ENCODE measurements at places on chromosomes 11 and 22.

GRCh38 chr11:121692236-121692635 lies 239.5 kb upstream of the SORL1-AS1 start:
- DNase-seq = no peak

GRCh38 chr11:64243236-64243854 lies 2.5 kb downstream of the FKBP2 start:
- no peak for DNase-seq

DNA sequence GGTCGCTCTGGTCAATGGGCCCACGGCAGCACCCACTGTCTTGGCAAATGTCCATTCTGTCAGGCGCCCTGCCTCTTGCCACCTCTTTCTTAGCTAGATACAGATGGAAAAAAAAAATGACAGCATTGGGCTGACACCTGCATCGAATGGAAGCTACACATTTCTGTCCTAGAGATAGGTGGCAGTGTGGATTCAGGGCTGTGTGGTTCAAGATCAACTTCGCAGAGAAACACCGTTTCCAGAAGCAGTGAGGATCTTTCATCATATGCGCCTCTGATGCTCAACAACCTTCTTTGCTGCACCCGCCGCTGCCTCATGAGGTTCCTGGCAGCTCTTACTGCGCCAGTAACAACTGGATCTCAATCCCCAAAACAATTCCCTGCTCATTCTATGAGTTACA lies 236.3 kb downstream of the KIRREL3 start:
- DNase-seq = no peak

DNA sequence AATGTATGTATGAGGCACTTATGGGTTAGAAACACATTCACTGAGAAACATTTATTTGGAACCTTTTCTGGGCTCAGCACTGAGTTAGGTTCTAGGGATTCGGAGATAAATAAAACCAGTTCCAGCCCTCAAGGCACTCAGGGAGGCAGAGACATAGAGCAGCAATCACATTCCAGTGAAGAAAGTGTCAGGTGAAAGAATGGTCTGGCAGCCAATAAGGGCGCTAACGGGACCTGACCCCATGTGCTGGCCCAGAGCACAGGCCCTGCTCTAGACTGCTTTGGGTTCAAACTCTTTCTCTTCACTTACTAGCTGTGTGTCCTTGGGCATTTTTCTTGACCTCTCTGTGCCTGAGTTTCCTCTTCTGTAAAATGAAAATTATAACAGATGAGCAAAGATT lies 146.0 kb upstream of the SYT13 start:
- DNase-seq = no peak

GRCh38 chr22:26364066-26365015 lies 64.7 kb upstream of the ASPHD2 start:
- DNase-seq = peak; percentile 68

- DNase-seq = no peak
These were observed 133.1 kb upstream of the TBCEL start for GRCh38 chr11:120890609-120891320.

- no peak for DNase-seq
These were observed 15.8 kb upstream of the MRGPRD start for GRCh38 chr11:68996376-68997123.

- peak; percentile 26 for DNase-seq
These were observed 801 bp downstream of the SESN3 start for GRCh38 chr11:95229993-95230809.

DNA sequence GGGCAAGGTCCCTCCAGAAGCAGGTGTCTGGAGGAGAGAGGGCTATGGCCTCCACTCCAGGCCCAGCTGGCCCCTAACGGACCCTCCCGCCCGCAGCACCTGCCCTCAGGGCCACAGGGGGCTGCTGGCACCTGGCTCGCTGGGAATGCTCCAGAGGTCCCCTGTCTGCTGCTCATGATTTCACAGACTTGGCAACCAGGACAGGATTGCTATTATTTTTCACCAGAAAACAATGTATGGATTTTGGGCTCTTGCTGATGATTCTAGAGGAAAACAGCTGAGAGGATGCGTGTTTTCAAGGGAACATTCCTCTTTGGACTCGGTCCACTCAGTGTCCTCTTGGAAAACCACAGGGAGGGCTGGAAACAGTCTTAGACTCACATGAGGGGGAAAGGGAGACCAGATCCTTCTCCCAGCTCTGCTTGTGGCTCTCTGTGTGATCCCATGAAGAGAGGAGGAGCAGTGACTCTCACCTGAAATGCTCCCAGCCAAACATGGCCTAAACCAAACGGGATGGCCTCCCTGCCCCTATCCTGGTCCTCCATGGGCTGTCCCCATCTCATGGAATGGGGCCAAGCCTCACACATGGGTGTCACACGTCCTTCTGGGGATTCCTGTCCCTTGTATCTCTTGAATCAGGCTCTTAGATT lies 15.8 kb downstream of the MYEOV start:
- DNase-seq = no peak

GRCh38 chr11:67614730-67615714 lies 8.3 kb downstream of the NDUFV1 start:
- no peak for DNase-seq

- DNase-seq = no peak
These were observed 72.7 kb upstream of the ARFGAP3 start for GRCh38 chr22:42929838-42930155.

- no peak for DNase-seq
These were observed 2.9 kb upstream of the KIRREL3 start for GRCh38 chr11:127003260-127003981.

DNA sequence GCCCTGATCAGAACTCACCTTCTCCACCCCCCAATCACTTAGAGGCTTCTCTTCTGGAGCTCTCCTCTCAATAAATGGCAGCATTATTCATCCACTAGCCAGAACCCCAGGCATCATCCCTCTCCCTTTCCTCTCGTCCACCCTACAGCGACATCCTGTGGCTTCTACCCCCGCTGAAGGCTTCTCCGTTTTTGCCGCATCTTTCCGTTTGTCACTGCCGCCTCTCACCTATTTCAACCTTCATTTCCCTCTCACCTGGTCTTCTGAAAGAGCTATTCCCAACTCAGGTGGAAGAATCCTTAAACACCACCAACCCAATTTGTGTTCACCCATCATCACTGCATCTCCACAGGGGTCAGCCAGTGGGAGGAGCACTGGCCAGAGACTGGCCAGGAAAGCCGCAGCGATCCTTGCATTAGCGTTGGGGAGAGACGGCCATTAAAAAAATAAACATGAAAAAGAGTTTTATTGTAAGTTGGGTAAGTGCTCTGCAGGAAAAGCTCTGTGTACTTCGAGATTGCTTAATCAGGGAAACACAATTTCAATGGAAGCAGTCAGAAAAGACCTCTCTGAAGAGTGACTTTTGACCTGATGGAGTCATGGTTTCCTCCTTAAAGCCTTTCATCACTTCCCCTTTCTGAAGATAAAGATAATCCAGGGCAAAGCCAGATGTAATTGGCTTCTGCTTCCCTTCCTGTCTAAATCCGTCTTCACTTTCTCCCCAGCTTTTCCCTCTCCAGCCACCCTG lies 36.7 kb downstream of the SPATA19 start:
- no peak for DNase-seq

- no peak for DNase-seq
These were observed 50.7 kb downstream of the NAV2 start for GRCh38 chr11:19763330-19763729.

DNA sequence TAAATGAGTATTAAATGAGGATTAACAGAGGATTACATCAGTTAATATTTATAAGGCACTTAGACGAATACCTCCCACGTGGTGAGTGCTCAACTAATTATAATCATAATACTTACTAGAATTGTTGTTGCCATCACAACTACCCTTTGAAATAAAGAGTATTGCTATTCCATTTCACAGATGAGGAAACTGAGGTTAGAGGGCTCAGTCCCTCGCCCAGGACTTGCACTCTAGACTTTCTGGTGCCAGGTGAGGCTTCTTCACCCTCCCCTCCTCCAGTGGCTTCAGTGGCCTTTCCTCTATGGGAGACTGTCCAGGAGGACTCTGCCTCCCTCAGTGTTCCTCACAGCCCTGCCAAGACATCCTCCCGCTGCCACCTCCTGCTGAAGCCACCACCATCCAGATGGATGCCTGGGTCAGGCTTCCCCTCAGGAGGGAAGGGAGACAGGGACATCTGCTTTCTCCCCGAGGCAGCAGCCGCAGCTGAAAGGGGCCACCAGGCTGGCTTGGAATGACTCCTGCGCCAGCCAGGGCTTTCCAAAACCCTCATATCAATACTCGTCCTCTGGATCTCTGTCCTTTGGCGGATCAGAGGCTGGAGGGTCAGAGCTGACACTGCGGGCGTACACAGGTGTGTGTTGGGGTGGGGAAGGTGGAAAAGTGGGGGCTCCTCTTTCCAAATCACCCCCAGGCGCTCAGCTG lies 580.1 kb downstream of the BUD13 start:
- DNase-seq = no peak

DNA sequence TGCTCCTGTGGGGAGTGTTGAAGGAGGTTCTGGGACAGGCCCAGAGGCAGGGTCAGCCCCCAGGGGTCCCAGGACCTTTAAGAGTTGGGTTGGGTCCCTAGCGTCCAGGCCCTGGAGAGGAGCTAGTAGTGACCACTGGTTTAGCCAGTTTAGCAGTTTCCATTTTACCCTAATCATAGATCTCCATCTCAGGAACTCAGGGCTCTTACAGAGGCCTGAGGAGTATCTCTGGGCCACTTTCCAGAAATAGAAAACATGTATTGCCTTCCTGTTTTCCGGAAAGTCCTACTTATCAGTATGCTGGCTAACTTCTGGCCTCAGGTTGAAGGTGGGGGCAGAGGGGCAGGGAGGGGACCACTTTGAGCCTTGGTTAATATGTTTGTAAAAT lies 13.5 kb downstream of the NCF4 start:
- no peak for DNase-seq

DNA sequence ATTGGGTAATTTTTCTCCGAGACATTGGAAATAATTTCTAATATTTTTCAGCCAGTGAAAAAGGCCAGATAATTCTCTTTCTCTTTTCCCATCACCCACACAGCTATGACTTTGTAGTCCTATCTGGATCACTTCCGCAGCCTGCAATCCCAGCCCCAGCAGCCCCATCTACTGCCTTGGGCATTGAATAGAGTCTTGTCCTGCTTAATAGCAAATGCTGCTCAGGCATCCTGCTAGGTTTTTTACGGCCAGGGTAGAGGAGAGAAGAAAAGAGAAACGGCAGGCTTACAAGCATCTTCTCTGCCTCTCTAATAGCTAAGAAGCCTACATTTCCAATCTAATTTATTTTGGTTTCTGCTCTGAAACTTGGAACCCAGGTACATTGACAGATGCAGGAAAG lies 154.3 kb upstream of the B3GAT1 start:
- no peak for DNase-seq

DNA sequence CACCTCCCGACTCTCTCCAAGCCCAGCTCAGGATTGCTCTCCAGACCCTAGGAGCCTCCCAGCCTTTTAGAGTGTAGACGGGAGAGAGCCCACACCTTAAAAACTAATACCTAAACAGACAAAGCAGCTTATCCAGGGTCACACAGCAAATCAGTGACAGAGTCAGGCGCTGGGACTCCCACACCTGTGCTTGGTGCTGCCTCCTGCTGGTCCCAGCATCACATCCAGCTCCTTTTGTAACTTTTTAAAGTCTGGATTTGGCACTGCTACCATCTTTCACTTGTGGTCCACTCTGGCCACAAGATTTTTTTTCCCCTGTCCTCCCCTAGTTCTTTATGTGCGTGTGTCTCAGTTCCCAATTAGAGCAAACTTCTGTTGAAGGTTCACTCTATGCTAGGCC lies 4.7 kb downstream of the ANO1 start:
- no peak for DNase-seq

DNA sequence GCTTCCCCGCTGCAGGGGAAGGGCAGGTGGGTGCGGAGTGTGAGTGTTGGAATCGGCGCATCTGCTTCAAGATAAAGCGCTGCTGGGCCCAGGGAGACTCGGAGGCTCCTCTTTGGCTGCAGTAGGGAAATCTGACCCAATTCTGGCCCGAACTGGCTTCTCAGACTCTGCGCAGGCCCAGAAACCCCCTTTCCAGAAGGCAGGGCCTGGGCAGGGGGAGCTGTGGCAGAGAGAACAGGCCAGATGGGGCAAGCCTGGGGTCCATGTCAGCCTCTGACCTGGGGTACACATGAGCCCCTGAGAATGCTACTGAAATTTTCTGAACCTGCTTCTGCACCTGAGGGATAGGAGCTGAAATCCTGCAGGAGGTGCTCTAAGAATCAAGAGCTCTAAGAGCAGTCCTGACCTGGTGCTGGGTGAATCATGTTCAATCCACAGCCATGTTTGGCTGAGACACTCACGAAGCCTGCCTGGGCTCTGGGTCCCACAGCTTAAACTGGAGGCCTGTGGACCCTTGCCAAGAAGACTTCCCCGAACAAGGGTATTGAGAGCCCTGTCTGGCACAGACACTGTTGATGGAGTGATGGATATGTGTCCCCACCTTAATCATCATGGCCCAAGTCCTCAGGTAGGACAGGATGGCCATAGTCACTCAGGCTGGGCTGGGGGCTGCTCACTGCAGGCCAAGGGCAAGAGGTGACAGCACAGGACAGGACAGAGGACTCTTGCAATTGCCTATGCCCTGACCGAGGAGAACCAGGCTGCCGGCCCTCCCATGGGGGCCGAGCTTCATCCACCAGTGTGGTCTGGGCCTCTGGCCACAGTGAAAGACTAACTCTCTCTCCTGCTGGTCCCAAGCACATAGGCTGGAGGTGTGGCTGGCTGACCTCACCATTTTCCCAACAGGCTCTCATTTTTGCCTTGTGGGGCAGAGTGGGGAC lies 6.9 kb downstream of the RAB3IL1 start:
- no peak for DNase-seq

GRCh38 chr11:70029861-70030380 lies 48.2 kb upstream of the ANO1 start:
- DNase-seq = no peak

- no peak for DNase-seq
These were observed 76.6 kb downstream of the CELSR1 start for GRCh38 chr22:46460857-46461256.

GRCh38 chr11:10197091-10197490 lies 96.9 kb downstream of the SBF2 start:
- no peak for DNase-seq

- DNase-seq = peak; percentile 10
These were observed 56.7 kb downstream of the PPP6R2 start for GRCh38 chr22:50399751-50400331.
